Vagina (tissue), 2 donors: ENCODE measurements at places on chromosomes 1 and 21. TPM values are rescaled to one million over a fixed set of nuclear protein-coding genes. Genes with fewer than 3 reads are reported as not detected.

NHLH1 gene
- not detected for total RNA-seq

EFHD2 gene
- total RNA-seq: 57.2 TPM

TTC39A gene
- 11.5 TPM for total RNA-seq

TPTE gene
- not detected for total RNA-seq

SLC1A7 gene
- not detected for total RNA-seq

GUCA2A gene
- not detected for total RNA-seq

KCNN3 gene
- 7.4 TPM for total RNA-seq

ANGPTL3 gene
- total RNA-seq: not detected

SRSF4 gene
- 67.8 TPM for total RNA-seq

TSPEAR gene
- total RNA-seq: not detected

COL8A2 gene
- 6.4 TPM for total RNA-seq

OR14K1 gene
- total RNA-seq: 1.5 TPM
